Fibroblast of skin of abdomen (primary cell): ENCODE measurements at places on chromosomes 4 and X.

DNA sequence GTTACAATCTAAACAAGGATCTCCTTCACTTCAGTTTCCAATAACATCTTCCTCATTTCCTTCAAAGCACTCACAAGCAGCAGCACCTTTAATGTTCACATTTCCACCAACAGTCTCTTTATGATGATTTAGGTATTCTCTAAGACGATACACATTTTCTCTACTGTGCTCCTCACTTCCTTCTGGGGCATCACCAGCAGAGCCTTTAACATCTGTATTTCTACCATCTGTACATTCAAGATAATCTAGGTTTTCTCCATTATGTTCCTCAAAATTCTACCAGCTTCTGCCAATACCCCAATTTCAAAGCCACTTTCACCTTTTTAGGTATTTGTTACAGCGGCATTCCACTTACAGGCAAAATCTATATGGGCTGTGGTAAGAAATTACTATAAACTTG is 80.6 kb downstream of the FBXW7 start:
- DNase-seq: no peak

DNA sequence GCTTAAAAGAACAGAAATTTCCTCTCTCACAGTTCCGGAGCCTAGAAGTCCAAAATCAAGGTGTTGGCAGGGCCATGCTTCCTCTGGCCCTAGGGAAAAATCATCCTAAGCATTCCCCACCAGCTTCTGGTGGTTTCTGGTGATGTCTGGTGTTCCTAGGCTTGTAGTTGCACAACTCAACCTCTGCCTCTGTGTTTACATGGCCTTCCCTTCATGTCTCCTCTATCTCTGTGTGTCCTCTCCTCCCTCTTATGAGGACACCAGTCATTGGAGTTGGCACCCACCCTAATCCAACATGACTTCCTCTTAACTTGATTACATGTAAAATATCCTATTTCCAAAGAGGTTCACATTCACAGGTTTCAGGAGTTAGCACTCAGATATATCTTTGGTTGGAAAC is 15.4 kb downstream of the LRP2BP start:
- DNase-seq: no peak

DNA sequence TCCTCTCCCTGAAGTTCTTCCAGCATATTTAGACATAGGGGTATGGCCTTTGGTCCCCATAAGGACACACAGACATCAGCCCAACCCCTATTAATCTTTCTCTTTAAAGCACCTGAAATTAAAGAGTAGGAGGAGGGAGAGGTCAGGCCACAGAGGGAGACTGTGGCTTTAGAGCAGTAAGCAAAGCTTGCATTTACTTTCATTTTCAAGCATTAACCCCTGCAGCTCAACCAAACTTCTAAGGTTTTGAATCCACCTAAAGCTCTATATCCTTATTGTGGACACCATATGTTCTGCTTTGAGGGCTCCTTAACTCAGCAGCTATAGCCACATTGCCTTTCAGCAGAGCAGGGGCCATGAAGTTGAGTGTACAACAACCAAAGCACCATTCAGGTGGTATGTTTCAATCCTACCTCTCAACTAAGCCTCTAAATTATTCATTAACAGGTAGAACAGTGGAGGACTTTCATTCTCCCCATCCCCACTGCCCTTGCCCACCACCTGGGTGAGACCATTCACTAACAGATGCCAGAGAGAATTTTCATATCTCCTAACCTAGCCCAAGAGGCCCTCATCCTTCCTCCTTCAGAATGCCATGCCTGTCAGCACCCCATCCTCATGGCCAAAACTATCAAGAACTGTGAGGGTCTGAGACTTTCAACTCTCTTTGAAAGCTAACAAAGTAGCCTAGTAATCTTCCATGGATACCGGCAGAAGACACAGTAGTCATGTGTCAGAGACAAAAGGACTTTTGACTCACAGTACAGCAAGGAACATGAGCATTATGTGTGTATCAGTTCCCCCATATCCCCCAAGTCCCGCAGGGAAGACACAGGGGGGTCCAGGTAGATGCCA is 20.8 kb downstream of the LIN54 start:
- DNase-seq: no peak

DNA sequence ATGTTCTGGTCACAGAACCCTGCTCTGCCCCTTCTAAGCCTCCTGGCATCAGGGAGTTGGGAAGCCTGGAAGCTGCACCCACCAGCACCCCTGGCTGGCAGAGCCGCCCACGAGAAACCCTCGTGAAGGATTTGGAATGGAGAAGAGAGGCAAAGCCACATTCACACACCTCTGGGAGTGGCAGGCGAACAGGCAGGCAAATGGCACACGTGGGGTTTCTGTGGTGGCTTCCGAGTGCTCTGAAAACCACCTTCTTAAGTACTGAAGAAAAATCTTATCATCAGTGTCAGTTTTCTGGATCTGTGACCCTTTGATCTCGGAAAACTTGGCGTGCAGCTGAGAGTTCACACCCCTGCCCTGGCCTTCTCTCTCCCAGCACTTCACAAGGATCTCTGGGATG is 442.2 kb upstream of the FRG1 start:
- DNase-seq: no peak

DNA sequence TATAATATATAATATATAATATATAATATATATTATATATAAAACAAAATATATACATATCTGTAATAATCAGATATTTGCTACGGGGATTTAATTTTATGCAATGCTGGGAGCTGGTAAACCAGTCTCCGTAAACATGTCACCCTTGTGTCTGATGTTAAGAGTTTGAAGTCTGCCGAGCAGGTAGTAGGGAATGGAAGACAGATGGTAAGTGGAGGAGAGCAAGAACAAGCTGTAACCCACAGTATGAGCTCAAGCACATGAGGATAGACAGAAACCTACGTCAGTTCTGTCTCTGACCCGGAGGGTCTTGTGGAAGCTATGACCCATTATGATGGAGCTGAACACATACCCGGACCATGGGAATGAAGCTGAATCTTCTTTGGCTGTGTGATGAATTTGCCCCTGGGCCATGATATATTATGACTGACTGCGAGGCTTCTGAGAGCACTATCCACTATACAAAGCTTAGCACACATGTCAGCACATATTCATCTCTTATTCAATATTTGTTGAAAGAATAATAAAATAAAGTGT is 46.2 kb downstream of the TIGD2 start:
- no peak for DNase-seq

DNA sequence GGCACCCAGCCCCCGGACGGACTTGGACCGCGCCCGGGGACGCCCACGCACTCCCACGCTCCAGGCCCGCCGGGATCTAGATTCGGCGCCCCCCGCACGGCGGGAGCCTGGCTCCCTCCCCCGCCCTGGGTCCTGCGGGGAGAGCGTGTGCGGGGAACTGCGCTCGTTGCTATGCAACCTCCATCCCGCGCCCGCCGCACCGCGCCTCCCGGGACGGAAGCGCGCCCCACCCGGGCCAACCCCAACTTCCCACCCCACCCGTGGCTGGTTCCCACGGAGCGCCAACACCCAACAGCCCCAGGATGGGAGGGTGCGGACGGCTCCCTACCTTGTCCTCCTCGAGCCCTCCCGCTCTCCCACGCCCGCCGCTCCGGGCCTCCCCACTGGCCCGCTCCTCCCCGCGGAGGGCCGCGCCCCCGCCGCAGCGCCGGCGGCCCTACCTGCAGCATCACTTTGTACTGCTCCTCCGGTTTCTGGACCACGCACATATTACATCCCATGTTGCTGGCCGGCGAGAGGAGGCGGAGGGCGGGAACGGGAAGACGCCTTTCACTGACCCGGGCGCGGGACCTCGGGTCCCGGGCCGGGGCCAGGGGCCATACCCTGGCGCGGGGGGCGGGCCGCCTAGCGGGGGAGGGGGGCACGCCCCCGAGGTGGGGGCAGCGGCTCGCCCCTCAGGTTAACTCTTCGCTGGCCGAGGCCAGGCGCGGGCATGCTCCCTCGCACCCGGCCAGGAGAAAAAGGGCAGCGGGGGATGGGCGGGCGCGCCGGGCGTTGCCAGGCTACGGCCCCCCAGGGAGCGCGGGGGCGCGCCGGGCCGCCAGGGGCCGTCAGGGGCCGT is at the start of gene PDZD4:
TSS of gene PDZD4 (minus strand) at position 746 of the 841 bp plus-strand sequence. CDS start at position 500, 246 bp downstream.
- DNase-seq: no peak

DNA sequence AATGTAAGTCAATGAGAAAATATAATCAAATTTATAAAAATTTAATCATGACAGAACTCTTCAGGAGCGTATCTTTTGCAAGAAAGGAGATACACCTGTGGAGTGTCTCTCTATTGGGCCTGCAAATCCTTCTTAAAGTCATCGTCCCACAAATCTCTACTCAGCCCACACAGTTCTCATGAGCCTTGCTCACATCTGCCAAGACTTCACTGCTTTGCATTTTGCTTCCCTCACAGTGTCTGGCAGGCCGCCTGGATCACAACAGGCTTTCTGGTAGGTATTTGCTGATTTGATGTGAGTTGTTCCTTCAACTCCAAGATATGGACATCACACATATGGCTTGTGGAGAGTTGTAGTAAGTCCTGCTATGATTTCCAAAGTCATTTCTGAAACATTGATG is 183.1 kb upstream of the ARX start:
- no peak for DNase-seq

- DNase-seq: no peak
Measured at GRCh38 chrX:80841259-80841658, 31.6 kb upstream of the BRWD3 start.

- DNase-seq: no peak
Measured at GRCh38 chr4:145097331-145097820, 620 bp downstream of the ANAPC10 start.

DNA sequence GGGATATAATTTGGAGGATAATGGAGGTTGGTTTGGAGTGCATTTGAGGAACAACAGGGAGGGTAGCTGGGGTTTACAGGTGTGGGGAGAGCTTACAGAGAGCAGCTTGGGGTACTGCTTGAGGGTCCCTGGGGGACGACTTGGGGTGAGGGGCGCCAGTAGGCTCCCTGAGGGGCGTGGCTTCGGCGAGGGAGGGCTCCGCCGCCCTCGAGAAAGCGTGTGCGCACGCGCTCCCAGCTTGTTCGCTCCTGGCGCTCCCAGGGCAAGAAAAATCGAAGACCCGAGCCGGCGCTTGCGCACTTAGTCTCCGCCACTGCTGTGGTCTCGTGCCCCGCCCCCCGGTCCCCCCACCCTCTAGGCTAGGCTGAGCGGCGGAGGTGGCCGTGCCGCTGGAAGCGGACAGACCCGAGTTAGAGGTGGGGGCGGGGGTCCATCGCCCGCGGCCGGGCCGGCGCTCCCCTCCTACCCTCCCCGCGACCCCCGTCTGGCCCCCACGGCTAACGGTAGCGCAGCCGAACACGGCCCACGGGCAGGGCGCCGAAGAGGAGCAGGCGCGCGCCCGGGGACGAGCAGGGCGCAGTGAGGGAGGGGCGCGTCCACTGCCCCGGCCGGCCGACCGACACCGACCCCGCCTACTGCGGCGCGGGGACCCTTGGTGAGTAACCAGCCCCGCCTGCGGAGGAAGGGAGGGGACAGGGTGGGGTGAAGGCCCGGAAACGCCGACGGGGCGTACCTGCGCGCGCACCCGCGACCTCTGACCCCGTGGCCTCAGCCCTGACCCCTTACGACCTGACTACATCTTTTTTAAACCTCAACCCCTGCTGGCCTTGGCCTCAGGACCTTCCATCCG is 5.4 kb upstream of the CCDC120 start:
- peak; percentile 63 for DNase-seq

- DNase-seq: no peak
Measured at GRCh38 chr4:37528166-37528885, 157.8 kb downstream of the RELL1 start.

DNA sequence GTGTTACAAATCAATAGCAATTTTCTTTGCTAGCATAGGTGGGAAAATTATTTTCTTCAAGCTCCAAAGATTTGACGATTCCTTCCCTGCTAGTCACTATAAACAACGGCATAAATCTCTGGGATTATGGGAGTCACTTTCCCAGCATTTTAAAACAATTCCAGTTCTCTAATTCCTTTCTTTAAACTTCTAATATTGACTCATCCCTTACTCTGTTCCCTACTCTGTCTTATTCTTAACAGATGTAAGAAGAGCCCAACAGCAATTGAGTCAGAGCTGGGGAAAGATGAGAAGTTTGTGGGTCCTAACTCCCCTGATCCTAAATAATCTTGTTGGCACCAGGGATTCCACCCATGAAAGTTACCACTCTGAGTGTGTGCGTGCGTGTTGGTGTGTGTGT is 47.4 kb upstream of the IL21 start:
- peak; percentile 91 for DNase-seq

GRCh38 chr4:143358923-143359643 is 22.4 kb downstream of the GAB1 start:
- DNase-seq: peak; percentile 60
